AG10803 (cell line): ENCODE measurements at places on chromosomes 6 and 20.

DNA sequence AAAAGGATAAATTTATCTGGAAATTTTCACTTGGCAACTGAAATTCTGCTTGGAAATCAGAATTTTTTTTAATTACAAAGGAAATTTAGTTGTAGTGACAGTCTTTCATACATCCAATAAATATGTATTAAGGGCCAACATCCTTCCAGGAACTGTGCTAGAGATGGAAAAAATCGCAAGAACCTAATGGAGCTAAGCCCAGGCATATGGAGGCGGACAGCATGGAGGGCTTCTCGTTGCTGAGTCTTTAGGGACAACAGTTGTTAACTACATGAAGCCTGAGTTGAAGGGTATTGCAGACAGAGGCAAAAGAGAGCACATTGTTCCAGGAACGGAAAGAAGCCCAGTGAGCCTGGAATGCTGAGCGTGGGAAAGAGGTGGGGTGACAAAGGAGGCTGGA, 208.9 kb downstream of the IBTK start:
- DNase-seq, result no peak

DNA sequence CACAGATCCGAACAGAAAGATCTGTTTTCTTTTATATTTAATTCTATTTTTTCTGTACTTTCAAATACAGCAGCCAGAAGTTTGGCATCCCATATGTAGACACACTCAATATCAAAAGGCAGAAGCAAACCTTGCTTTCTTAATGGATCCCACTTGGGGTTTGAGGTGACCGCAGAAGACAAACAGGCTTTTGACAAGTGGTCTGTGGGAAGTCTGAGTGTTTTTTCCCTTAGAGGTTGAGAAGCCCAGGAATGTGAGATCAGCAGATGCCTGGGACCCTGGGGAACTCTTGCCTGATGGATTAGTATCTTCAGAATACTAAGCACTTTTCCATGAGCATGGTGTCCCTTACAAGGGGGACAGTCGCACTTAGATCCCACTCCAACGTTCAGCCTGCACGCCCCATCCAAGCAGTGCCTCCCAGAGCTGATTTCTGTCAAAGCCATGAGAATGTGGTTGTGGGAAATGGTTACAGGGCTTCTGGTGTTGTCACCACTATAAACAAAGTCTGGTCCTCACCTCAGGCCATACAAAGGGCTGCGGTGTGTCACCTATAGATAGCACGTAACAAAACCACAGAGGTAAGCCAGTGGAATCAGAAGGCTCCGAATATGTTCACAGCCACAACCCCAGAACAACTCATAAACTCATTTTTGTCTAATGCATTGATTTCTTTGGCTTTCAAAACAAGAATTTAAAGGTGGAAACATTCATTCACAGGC, 12.7 kb downstream of the IL17F start:
- DNase-seq, result no peak

GRCh38 chr20:64050261-64051032, 1.0 kb upstream of the SOX18 start:
- DNase-seq, result no peak

DNA sequence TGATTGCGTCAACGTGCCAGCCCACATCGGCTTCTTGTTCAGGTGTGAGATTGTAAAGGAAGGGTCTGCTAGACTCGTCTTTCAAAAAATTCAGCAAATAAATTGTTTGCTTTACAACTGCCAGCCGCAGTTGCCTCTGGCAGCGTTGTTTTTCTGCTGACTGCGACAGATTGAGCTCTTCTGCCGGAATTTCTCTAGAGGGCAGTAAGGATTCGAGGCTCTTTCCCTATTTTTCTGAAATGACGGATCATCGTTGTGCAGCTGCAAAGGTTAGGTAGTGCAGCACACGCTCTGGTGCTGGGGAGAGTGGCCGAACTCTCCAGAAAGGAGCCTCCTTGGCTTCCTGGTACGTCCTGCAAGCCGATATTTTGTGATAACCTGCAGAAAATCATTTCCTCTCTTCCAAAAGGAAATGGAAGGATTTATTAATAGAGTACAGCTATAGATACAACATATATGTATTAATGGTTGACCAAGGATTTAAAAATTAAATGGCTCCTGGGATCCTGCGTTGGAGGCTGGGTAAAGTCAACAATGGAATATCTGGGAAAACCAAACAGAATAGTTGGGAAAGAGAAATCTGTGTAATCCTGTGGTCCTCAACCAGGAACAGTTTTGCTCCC, 121.9 kb upstream of the ZFP64 start:
- peak; percentile 64 for DNase-seq

DNA sequence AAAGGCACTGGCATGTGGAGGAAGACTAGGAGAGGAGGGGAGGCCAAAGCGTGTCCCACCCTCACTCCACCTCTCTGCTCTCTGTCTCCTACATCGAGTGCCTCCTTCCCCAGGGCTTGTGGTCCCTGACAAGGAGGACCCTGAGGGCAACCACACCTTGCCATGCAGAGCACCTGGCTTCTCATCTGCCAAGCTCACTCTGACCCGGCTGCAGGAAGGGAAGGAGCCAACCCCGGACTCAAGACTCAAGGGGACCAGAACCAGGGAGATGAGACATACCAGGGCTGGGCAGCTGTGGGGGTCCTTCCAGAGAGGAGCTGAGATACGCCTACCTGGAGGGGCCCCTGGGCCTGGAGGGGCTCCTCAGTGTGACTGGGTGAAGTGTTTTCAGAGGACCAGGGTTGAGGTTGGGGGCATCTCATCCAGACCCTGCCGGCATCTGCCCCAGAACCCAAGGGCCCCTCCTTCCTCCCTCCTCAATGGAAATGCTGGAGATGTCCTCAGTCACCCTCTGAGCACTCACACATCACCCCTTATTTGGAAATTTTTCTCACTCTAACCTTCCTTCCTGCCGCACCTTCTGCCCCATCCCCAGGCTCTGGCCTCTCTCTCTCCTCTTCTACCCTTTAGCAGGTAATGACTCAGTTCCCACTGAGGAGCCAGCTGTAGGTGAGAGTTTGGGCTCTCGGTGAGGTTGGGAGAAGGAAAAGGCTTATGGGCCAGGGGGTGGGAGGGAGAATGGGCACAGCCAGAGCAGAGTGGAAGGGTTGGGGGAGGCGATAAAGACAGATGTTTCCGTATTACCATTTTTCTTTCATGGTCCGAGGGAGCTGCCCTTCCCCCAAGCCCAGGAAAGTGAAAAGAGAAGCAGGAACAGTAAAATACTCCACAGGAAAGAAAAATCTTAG, 32.0 kb upstream of the POU5F1 start:
- no peak for DNase-seq

- no peak for DNase-seq
Observed at GRCh38 chr6:163773646-163774045, 359.1 kb downstream of the QKI start.

- no peak for DNase-seq
Observed at GRCh38 chr6:34067814-34068213, 78.1 kb downstream of the GRM4 start.

- peak; percentile 71 for DNase-seq
Observed at GRCh38 chr6:134698228-134698627, 251.7 kb downstream of the ALDH8A1 start.

- no peak for DNase-seq
Observed at GRCh38 chr6:10532392-10532791, 11.2 kb downstream of the GCNT2 start.

- DNase-seq, result no peak
Observed at GRCh38 chr20:7161690-7162089, 394.2 kb downstream of the BMP2 start.
